ENCODE measurements at places on chromosomes 1 and 21.

DNA sequence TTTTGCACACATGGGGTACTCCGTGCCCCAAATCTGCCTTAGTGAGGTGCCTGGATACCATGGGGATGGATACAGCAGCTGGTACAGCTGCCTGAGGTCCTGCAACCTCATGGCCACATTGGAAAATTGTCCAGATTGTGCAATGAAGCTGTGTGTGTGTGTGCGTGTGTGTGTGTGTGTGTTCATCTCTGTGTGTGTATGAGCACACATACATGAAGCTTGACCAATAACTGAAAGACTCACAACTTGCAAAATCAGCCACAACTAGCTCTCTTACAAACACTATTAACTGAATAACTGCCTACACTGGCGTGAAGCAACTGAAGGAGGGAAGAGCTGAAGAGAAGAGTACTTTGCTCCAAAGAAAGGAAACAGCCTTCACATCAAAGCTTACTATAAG is 78.1 kb downstream of the ERG start:
- DNase-seq, result no peak

DNA sequence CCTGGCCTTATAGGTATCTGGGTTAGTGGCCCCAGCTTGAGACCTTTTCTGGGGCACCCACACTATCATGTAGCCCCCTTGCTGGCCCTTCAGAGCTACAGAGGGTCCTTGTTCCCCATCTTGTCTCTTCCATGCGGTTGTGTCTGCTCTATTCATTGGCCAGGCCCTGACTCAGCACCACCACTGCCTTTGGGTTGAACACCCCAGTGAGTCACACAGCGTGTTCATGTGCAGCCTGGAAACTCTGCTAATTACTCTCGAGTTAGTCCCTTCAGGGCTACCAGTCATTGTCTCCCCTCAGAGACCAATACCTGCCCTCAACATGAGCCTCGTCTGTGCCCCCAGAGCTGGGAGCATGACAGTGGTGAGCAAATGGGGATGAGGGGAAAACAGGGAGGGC is 28.2 kb upstream of the IKBKE start:
- DNase-seq, result no peak

DNA sequence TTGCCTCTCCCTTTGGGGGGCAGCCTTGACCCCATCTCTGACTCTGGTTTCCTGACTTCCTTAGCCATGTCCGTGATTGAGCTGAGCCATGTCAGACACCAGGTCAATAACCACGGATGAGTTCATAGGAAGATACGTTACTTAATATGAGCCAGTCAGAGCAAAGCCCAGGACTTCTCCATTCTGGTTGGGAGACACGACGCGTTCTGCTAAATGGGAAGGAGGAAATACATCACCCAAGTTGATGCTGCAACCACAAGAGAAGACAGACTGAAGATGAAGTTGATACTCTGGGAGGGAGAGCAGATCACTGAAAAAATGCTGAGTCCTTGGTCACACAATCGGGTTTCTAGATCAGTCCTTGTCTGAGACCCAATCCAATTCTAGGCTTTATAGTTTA is 90.9 kb downstream of the MATN1 start:
- DNase-seq, result no peak

GRCh38 chr1:182185842-182186756 is 124.6 kb upstream of the ZNF648 start:
- DNase-seq, result no peak

GRCh38 chr1:109530457-109531087 is 9.1 kb upstream of the GPR61 start:
- DNase-seq, result no peak

DNA sequence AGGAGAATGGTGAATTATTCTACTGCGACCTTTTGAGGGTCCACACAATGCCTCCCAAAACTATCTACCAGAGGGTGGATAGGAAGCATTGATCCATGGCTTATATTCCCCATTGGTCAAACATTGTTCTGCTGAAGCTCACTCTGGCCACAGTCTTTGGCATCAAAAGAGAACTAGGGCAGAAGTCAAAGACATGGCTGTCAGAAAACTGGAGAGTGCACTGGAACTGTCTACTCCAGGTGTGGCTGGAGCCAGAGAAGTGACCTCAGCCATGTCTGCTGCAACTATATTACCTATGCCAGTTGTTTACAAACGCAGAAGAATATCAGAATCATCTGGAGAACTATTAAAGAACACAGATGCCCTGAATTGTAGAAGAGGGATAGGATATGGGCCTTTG is 238.7 kb upstream of the USP25 start:
- no peak for DNase-seq

DNA sequence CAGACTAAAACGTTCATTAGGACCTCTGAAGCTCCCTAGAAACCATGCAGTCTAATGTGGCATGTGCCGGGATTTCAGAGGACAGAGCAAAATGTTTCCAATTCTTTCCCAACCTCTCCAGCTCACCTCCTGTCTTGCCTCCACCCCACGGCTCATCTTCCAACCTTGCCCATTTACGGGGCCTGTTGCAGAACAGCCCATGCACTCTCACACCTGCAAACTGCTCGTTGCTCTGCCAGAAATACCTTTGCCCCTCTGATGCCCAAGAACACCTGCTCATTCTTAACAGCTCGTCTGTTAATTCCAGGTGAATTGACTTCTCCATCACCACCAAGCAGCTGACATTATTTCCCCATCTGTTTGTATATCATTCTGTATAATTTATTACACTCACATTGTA is 53.9 kb upstream of the LBR start:
- DNase-seq, result no peak

DNA sequence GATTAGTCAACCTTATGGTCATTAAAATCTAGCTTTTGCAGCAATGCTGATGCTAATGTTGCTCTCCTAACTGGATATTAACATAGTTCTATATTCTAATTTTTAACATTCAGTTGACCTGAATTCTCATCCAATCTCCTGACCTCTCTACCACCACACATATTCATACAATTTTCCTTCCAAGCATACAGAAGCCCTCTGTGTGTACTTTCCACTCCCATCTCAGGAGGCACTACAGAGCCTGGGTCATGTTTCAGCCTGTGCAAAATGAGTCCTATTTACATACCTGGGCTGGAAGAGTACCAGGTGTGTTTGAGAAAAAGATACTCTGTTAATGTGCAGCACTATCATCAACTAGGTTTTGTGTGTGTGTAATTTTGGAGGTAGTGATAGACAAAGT is 486.3 kb downstream of the NEGR1 start:
- DNase-seq, result no peak

DNA sequence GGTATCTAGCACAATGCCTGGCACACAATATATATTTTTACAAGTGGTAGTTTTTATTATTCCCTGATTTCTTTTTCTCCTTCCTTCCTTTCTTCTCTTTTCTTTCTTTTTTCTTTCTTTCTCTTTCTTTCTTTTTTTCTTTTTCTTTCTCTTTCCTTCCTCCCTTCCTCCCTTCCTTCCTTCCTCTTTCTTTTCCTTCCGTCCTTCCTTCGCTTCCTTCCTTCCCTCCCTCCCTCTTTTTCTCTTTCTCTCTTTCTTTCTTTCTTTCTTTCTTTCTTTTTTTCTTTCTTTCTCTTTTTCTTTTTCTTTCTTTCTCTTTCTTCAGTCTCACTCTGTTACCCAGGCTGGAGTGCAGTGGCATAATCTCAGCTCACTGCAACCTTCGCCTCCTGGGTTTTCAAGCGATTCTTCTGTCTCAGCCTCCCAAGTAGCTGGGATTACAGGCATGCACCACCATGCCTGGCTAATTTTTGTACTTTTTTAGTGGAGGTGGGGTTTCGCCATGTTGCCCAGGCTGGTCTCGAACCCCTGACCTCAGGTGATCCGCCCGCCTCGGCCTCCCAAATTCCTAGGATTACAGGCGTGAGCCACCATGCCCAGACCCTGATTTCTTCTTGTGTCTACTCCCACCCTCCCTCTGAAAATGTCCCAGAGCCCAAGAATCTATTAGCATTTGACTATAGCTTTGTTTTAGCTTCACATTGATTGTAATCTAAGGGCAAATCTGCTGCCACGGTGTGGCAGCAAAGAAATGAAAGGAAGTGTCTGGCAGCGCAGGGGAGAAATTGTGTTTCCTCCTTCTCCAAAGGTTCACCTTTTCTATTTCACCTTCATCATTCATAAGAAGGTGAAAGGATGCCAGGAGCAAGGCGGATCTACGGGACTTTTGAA is 19.9 kb upstream of the ABCB10 start:
- DNase-seq, result no peak

GRCh38 chr1:85340427-85340826 is 64.0 kb upstream of the BCL10 start:
- no peak for DNase-seq

GRCh38 chr1:29983321-29983720 is 740.1 kb downstream of the MATN1 start:
- no peak for DNase-seq

GRCh38 chr1:99180915-99181314 is 83.4 kb upstream of the PLPPR4 start:
- no peak for DNase-seq

- DNase-seq, result no peak
Observed at GRCh38 chr1:16212251-16212961, at the start of gene ARHGEF19. Gene ARHGEF19 (minus strand): TSS chr1:16212652. CDS start chr1:16209054, 3,598 bp downstream.

DNA sequence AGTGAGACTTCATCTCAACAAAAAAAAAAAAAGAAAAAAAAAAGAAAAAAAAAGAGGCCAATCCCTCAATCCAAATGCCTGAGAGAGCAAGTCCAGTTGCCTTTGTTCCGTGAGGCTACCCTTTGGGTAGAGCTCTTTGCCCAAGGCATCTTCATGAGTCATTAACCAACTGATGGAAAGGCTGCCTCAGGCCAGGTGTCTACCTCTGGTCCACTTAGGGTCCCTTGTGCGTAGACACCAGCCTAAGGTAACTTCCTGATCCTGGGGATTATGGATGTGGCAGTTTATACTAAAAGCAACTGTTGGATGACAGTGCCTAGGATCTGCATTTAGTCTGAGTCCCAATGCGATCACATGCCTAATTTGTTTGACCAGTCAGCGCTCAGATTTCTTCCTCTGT is 20.7 kb upstream of the ZNF326 start:
- DNase-seq, result no peak

- DNase-seq, result no peak
Observed at GRCh38 chr1:38284953-38285352, 238.4 kb upstream of the POU3F1 start.

DNA sequence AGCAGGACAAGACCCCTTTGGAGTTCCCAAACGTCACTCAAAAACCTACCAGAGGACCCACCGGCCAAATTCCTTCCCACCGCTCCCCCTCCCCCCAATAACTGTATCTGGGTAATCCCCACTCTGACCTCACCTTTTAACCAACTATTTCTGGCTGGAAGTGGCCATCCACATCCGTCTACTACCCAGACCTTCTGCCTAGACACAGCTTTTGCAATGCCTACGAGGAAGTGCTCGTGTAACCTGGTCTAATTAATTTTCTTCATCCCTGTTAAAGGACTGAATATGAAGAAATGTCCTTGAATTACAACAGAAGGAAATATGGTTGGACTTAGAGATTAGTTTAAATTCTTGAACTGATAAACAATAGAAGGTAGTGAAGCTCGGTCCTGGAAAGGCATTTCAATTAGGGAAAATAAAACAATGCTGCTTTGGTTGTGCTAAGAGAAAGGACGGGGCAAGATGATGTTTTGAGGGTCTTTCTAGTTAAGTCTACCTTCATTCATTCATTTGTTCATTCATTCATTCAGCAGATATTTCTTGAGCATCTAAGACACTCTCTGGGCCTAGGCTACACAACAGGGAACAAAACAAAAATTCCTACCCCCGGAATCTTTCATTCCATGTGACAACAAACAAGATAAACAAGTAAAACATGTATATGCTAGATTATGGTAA is 18.8 kb downstream of the AVPR1B start:
- no peak for DNase-seq

DNA sequence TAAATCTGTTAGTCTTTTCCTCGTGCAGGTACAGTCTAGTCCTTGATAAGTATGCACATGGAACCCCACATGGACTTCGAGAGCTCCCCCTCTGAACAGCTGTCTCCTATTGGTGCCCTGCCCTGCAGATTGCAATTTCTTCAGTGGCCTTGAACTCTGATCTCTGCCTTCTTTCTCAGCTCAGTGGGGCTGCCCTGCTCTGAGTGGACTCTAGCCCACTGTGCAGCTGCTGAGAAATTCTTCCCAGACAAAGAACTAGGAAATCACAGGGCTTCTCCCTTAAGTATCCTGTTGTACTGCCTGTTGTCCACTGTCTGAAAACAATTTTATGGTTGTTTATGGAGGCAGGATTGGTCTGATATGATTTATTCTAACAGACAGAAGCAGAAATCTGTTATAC is 38.2 kb downstream of the ADAM30 start:
- no peak for DNase-seq

- no peak for DNase-seq
Observed at GRCh38 chr1:192284927-192285326, 31.9 kb upstream of the RGS21 start.

- no peak for DNase-seq
Observed at GRCh38 chr1:216178281-216178680, 245.0 kb downstream of the USH2A start.

DNA sequence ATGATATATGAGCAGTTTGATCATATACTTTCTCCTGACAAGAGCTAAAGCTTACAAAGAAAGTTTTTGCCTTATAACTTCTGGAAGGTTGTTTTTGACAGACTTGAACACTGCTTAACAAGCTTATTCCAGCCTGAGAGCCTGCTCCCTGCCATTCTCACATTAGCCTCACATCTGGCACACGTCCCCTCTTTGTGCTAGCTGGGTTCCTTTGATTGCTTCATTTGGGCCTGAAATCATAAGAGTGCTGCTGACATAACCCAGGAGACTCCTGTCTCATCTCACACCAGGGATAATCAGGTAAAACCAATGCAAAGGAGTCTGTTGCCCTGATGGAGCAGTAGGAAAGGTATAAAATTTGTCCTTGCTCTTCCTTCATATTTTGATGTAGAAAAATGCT is 1411.7 kb upstream of the B3GALT2 start:
- DNase-seq, result no peak

DNA sequence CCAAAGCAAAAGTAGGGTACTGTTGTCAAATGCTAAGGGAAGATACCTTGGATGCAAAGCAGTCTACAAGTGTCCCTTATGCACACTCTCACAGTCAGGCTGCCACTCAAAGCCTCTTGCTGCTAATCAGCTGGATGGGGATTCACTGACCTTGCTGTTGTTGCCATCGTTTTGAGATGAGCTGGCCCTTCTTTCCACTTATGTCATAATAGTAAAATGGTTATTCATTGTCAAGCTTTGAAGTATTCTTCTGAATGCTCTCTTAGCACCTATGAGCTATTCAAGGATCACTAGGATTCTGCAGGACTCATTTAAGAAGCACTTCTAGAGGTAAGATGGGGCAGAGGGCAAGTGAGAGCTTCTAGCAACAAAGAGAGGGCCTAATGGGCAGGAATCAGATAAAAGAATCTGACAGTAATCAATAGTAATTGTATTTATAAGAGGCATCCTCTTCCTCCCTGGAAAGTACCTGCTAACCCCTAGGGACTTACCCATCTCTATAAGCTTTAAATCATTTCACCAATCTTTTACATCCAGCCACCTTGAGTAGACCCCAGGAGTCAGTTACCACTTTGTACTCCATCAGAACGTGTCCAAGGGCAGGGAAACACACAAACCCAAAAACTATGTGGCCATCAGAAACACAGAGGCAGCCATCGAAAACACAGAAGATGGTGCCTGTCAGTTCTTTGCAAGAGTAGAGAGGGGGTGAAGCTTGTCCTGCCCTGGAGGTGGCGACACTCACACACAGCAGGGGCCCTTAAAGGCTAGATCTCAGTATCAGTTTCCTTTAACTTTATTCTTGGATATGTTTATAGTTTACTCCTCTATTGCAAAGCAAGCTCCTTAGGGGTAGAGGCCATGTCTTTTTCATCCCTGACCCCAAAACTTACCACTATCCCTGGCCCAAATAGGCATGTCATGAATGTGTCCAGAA is 103.7 kb upstream of the NFIA start:
- no peak for DNase-seq

Measured in activated CD4-positive, CD25-positive, alpha-beta regulatory T cell (primary cell).